ENCODE measurements at places on chromosomes 1 and 21.

DNA sequence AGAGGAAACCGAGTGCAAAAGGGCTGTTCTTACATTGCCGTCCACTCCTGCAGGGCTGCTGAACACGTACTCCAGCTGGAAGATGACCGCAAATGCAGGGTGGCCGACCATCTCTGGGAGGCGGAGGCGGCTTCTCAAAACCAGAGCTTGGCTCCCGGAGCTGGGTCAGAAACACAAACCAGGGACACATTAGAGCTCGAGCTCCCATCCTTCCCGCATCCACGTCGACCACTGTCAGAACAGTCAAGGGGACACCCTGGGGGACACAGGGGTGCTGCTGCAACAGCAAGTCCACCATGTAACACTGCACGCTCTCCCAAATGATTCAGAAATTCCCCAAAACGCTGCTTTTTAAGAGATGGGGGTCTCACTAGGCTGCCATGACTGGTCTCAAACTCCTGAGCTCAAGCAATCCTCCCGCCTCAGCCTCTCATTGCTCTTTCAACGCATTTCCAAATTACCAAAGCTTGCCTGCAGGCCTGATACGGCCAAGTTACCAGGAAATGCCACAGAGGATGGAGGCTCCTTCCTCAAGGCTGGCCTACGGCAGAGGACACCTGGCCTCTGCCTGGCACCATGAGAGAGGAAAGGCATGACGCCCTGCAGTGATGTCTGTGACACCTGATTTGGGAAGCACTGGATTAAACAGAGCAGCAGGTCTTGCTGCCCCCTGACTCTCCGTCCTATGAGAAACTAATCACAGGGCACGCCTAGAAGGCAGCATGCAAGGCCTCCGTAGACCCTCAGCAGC lies 45.0 kb downstream of the NPHP4 start:
- DNase-seq = no peak

- no peak for DNase-seq
Observed at GRCh38 chr21:33125680-33126375, 55.9 kb downstream of the OLIG1 start.

DNA sequence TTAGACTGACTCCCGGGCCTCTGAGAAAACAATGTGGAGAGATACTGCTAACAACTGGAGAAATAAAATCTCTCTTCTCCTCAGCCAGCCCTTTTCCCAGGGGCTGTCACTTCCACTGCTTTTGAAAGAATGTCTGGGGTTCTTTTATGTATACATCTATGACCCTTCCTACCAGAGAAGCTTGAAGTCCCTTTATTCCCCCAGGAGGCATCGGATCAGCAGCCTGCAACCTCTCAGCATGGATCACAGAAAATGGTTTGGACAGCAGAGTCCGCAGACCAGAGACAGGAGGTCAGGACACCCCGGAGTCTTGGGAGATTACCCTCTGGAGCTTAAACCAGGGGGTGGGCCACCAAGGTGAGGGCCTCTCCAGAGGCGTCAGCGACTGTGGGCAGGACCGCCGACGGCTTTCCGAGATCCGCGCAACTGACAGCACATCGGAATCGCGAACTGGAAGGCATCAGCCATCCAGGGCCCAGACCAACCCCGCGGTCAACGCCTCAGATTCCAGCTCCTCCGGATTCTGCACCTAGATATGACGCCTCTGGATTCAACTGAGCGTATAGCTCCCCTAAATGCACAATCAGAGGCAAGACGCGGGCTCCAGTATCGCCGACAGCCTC lies 1.0 kb downstream of the EPHA10 start:
- no peak for DNase-seq

DNA sequence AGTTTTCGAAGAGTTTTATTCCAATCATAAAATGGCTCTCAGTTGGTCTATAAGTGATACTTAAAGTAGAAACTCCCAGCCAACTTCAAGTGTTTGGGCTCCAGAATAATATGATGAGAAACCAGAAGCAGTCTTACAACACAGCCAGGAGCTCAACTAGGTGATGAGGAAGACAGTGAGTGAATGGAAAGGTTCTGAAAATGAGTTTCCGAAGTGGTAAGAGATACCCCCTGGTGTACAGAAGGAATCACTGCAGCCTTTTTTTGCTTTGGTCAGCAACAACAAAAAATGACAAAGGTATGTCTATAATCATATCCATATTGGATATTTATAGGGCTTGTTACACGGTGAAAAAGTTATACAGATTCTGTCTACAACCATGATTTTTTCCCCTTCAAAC lies 16.5 kb downstream of the KRTAP19-1 start:
- no peak for DNase-seq

GRCh38 chr1:177771688-177772087 lies 198.2 kb downstream of the SEC16B start:
- no peak for DNase-seq

DNA sequence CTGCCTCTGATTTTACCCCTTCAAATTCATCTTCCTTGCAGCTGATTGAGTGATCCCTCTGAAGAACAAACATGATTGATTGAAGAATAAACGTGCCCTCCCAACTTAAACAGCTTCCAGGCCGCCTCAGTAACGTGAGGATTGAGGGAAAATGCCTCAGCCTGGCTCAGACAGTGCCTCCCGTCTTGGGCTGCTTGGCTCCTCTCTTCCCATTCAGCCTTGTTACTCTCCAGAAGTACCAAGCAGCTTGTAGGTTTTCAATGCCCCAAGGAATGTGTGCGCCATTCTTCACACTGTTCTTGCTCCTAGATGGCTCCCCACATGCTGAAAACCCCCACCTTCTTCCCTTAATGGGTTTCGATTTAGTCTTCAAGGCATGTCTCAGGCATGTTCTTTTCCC lies 51.8 kb downstream of the ST6GALNAC5 start:
- DNase-seq = no peak

- no peak for DNase-seq
Observed at GRCh38 chr21:43921979-43922945, 57.2 kb downstream of the AGPAT3 start.

DNA sequence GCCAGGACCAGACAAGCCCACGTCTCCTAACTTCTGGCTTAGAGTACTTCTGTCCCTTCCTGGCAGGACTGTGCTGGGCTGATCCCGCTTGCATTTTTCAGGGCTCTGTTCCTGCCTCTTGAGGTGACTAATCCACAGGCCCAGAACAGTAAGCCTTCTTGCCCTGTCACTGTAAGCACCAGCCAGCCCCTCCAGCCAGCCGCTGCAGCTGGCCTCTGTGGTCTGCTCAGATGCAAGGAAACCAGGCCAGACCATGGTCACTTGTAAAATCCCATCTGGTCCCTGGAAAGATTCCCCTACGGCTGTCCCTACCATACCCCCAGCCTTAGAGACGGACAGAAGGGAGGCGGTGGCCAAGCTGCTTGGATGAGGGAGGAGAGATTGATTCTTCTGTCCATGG lies 74.2 kb downstream of the KIRREL1 start:
- no peak for DNase-seq

DNA sequence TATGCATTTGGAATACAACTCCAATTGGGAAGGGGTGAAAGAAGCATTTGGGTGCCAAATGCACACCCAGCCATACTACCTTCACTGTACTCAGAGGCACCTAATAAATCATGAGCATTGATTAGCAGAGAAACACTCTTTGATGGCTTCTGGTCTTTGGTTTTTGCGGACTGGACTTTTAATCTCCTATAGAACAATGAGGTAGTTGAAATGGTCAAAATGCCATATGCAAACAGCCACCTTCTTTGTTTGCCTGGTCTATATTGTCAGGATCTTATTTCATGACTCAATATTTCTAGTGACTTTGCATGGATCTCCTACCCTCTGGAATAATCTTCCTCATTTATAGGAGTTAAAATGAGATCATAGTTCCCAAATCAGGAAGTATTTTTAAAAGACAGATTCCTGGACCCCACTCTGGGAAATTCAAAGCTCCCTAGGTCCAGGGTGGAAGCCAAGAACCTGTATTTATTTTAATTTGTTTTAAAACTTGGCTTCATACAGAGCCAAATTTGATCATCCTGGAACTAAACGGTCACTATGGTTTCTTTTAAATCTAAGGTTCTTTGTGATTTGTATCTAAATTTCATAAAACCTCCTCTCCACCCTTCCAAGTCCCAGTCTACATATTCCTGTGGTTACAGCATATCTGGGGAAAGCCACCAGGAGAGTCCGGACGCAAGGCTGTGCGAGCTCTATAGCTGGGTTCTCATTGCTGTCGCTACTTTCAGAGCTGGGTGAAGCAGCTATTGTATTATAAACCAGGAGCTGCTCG lies 8.7 kb downstream of the FAM3B start:
- no peak for DNase-seq

DNA sequence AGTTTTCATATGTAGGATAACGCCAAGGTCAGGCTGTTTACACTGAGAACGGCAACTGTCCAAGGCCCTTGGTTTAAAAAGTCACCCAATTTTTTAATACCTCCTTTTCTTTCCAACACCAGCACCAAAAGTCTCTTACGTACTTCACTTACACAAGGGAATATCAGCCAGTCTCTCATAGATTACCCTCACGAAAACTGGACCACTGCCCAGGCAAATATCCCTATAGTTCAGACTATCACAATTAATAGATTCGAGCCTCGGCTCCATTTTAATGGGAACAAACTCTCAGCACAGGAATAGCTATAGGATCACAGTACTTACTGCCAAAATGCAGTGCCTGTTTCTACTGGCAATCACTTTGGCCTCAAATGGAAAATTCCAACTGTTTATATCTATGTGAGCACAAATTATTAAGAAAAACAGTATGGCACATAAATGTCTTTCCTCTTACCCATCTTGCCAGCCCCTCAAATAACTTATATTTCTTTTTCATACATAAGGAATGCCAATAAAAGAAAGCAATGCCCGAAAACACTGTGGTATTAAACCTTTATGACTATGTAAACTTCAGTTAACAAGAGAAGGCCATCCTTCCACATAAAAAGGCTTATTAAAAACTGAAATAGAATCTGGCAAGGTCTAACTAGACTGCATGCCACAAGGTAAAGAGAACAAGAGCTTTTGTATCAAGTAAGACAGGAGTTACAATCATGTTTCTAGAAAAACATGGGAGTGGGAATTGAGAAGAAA lies 97.8 kb downstream of the SLC45A1 start:
- no peak for DNase-seq

DNA sequence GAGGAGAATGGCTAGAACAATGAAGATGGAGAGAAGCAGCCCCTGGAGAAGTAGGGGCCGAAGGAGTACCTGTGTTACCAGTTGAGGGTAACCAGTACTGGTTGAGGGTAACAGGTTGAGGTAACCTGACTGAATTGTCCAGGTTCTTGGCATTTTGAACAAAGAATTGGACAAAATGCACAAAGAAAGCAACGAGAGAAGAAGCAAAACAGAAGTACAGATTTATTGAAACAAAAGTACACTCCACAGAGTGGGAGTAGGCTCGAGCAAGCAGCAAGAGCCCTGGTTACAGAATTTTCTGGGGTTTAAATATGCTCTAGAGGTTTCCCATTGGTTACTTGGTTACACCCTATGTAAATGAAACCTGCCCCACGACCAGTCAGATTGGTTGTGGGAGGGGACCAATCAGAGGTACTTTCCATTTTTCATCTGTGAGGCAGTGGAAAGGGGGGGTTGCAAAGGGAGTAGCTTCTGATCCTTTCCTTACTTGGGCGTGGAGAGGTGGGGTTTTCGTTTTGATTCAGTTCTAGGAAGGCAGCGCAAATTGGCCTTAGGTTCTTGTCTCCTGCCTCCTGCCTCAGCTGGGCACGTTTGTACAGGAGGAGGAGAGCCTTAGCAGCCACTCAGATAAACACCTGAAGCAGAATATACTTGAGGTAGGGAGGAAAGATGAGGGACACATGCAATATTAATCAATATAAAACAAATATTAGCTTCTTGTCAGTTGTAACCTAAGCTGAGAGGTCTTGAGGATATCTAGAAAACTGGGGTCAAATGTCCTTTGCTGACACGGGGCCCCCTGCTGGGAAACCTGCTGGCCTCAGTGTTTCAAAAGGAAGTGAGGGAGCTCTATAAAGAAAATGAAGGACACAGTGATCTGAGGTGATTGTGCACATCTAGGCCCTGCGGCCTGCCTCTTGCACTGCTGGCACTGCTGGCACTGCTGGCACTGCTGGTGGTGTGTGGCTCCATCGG lies 14.3 kb upstream of the LSM10 start:
- no peak for DNase-seq

DNA sequence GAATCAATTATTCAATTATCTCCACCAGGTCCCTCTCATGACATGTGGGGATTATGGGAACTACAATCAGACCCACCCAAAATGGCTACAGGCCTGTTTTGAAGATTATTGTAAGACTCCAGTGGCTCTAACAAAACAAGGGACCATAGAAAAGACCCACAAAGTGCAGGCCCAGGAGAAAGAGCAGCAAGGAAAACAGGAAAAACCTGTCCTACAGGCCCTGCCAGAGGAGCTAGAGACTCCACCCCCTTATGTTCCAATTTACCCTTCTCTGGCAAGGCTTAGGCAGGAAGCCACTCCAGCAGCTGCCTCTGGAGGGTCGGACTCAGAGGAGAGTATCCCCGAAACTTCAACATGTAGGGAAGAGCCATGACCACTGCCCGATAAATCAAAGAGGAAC lies 96.5 kb downstream of the LIPI start:
- no peak for DNase-seq

GRCh38 chr1:9239622-9240401 lies 5.2 kb downstream of the H6PD start:
- DNase-seq = no peak

DNA sequence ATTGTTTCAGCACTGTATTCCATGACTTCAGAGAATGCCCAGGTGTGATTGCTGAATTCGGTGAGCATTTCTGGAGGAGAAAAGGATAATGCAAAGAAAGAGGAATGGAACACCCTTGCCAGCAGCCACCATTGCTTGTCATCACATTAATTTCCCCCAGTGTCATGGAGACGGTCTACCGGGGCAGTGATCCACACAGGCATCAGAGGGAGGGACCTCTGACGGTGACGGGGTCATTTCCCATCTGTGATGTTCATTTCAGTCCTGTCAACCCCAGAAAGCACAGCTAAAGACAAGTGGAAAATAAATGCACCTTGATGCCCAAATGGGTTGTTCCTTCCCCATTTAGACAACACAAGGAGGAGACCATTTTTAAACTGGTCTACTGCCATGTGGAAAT lies 376.4 kb downstream of the PCP4 start:
- no peak for DNase-seq

DNA sequence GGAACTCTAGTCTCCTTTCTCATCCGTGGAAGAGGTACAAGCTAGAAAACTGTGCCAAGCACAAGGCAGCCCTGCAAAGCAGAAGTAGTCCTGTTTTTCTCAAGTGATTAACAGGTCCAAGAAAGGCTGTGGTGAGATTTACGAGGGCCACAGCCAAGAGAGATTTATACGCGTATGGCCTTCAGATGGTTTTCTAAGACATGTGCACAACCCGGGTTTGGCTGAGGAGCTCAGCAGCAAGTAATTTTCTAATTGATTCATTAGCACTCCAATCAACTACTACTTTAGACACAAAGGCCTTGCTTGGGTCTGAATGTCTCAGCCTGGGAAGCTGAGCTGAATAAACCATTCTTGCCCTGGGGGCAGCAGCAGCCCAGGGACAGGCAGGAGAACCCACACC lies 55.8 kb downstream of the SSBP3 start:
- DNase-seq = no peak

- DNase-seq = no peak
Observed at GRCh38 chr1:168719306-168720111, 9.5 kb downstream of the DPT start.
